ENCODE measurements at places on chromosomes 1 and 21.

DNA sequence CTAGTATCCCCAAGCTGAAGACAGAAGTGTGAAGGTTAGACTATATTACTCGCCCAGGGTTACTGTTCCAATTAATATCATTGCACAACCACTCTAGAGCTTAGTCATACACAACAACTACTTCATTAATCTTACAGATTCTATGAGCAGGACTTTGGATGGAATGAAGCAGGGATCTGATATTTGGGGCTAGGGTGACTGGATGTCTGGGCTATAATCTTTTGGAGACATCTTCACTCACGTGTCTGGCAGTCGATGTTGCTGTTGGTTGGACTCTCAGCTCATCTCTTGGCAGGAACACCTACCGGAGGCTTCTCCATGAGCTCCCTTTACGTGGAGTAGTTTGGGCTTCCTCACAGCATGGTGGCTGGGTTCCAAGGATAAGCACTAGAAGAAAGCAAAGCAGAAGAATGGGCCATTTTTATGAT, 519.2 kb upstream of the B3GALT2 start:
- no peak for DNase-seq

DNA sequence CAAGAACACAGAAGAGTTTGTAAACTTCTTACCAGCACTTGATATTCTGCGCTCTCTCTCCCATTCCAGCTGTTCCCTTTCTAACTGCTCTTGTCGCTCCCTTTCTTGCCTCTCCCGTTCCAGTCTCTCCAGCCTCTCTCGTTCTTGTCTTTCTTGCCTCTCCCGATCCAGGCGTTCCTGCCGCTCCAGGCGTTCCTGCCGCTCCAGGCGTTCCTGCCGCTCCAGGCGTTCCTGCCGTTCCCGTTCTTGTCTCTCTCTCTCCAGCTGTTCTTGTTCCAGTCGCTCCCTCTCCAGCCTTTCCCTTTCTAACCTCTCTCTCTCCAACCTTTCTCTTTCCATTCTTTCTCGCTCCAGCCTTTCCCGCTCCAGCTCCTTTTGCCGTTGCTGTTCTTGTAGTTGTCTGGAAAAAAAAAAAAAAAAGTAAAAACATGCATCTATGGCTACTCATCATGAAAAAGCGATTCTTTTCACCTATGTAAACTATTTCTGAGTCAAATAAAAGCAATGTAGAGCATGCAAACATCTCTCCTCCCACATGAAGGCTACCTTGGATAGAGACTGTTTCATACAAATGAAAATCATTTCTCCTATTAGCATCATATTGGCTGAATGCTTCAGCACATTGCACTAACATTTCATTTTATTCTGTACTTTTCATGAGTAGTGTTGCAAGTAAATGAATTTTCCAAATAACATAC, 91.5 kb upstream of the LBR start:
- DNase-seq, result no peak

DNA sequence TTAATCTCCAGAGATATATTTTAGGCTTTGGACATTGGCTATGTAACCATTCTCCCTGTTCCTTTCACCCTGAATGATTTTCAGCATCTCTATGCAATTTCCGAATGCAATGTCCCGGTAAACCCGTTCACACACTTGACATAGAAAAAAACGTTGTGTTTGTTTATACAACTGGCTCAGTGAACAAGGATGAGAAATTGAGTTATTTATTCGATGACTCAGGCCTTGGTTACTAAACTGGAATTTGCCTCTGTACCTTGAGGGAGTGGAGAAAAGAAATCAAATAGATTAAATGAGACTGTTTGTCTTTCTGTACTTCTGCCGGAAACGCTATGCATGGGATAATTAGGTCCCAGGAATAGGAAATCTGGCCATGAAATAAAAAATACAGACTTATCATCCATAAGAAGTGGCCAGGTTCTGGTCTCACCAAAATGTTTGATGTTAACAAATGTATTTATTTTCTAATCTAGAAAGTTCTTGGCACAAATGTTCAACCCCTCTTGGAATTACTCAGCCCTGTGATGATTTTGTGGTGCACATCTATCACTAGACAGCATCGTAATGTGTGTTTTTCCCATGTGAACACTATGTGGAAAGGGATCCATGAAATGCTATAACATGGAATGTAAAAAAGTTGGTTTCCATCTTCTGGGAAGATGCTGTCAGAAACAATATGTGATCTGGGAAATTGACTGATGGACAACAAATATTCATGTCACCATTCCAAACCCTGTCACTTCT, 253.9 kb downstream of the DUSP10 start:
- DNase-seq, result no peak

DNA sequence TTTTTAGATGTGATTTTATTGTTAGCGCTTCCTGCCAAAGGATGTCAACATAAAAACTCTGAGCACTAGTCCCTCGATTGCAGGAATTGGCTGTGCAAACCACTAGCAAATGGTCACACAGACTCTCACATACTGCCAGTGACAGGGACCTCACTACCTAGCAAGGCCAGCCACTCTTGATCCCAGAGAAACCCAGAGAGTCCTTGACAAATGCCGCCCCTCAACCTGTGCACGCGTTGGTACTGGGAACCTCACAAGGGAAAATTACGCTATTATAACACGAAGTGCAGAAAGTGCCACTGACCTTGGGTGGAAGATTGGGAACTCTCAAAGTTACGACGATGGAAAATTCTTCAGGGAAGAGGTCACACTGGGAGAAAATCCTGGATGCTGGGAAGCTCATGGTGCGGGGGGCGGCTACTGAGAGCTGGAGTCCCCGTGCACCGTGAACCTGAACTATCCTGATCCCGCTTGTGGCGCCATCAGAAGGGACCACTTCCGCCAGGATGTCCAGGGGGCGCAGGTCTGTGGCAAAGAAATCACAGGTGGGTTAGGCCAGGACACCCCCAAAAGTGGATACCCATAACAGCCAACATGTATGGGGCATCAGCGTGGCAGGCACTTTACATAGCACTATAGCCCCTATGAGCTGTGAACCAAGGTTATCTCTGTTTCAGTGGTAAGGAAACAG, 5.9 kb upstream of the KRTAP10-4 start:
- DNase-seq, result no peak

DNA sequence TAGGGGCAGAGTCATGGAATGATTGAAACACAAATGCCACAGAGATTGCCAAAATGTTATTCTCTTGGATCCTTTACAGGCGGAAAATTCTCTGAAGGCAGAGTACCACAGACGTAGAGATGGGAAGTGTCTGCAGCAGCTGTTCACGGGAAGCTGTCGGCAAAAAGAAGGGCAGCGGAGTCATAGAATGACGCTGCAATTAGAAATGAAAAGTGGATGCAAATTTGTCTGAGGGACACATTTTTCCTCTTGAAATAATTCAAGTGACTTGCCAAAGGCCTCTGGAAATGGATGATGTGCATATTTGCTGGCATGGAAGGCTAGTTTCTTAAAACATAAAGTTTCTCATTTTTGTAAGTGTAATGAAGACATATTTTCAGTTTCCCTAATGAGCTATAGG, 77.5 kb upstream of the PLD5 start:
- DNase-seq, result no peak

DNA sequence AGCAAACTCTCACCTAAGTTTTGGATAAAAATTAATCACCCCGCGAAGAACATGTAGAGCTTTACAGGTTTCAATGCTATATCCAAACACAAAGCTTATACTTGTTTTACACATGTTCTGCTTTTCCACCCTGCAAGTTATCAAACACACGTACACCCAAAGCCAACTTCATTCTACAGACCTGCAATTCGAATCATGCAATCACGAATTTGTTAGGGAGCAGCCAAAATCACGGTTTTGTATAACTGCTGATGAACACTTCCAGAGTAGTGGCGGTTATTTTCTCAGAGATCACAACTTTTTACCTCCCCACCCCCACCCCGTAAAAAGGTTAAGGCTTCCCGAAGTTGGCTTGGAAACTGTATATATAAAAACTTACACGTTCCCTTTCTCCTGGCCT, 1.4 kb downstream of the HMGN1 start:
- DNase-seq, result no peak

Measured in activated T-helper 1 cell treated with anti-CD3 and anti-CD28 coated beads, Interleukin-2, amount 50 U/mL, for 16 hours (primary cell).